ENCODE measurements at places on chromosomes 11 and 22.
A peak's percentile ranks its signal among the peaks of the same experiment; 100 is the strongest.

- no peak for DNase-seq
Observed at GRCh38 chr22:24271386-24271854, 789 bp downstream of the SPECC1L start.

- DNase-seq: no peak
Observed at GRCh38 chr11:86807360-86807759, 7.0 kb downstream of the PRSS23 start.

- peak; percentile 71 for DNase-seq
Observed at GRCh38 chr11:44324749-44325525, 15.0 kb upstream of the ALX4 start.

- DNase-seq: peak; percentile 53
Observed at GRCh38 chr11:134581966-134582769, 170.1 kb upstream of the B3GAT1 start.

- peak; percentile 86 for DNase-seq
Observed at GRCh38 chr11:62508336-62509058, 38.1 kb downstream of the AHNAK start.

All from cardiac septum (tissue), 1 donor.